ENCODE measurements at places on chromosomes 4 and X. TPM values are rescaled to one million over a fixed set of nuclear protein-coding genes. Genes with fewer than 3 reads are reported as not detected.

- no peak for DNase-seq
Observed at GRCh38 chr4:177718514-177718913, 276.3 kb upstream of the AGA start.

DNA sequence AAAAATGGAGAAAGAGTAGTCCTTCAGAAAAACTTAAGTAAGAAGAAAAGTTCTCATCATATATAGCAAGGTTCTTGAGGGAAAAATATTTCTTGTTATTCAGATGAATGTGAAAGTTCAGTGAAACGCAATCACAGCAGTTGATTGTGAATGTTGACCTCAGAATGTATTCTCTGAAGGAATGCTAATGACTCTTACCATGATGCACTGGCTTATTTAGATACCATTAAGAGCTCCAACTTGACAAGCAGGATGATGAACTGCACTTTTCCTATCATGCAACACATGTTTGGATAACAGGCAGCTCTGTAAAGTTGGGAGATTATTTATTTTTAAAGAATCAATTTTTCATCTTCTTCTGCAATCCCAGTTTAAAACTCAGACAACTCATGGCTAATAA lies 115.5 kb upstream of the MYOZ2 start:
- no peak for DNase-seq

GRCh38 chrX:17553469-17553868 lies 178.5 kb downstream of the NHS start:
- no peak for DNase-seq

- DNase-seq = no peak
Observed at GRCh38 chr4:170691168-170691567, 601.4 kb upstream of the AADAT start.

GRCh38 chr4:95038791-95039190 lies 281.0 kb downstream of the BMPR1B start:
- DNase-seq = no peak

DNA sequence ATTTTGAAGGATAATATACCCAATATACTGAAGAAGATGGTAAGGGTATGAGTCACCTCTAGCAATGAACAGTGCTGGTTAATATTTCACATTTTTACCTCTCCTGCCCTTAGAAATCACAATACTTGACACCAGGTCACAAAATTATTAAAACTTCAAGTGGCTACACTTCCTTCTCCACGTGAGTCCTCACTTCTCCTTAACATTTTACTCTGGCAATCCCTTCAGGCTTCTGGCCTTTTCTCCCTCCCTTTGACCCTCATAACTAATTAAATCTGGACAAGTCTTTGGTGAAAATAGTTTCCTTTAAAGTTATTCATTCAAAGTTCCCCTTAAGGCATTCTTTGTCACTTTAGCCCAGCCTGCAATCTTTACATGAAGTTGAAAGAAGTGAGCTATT lies 190.4 kb downstream of the UNC5C start:
- no peak for DNase-seq

- DNase-seq = no peak
Observed at GRCh38 chr4:102439812-102440211, 61.3 kb upstream of the NFKB1 start.

DNA sequence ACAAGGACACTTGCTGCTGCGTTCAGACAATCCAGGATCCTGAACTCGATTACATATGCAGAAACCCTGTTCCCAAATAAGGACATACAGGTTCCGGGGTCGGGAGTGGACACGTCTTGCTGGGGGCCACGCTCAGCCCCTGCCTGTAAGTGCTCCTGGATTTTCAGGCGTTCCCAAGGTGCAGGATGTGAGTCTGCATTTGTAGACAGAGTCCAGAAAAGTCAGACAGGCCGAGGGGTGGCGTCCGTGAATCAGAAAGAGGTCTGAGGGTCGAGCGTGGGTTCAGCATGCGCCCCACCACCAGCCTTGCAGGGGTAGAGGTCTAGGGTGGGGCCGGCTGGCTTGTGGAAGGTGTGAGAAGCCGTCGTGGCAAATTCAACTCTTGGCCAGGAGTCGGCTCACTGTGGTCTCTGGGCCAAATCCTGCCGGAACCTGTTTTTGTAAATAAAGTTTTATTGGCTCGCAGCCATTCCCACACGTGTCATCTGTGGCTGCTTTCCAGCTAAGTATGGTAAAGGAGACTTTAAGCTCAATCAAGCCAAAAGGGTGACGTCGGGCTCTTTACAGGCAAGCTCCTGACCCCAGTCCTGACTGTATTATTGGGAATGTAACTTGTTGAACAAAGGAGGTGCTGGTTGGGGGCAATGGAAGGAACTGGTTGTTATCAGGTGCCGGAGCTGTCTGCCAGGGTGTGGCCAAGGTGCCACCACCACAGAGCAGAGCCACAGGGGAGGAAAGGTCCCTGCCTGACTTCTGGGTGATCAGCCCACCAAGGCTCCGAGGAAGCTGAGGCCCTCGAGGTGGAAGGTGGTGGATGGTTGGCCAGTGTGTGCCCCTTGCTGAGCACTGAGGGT lies 7.4 kb downstream of the DOK7 start:
- DNase-seq = no peak

DNA sequence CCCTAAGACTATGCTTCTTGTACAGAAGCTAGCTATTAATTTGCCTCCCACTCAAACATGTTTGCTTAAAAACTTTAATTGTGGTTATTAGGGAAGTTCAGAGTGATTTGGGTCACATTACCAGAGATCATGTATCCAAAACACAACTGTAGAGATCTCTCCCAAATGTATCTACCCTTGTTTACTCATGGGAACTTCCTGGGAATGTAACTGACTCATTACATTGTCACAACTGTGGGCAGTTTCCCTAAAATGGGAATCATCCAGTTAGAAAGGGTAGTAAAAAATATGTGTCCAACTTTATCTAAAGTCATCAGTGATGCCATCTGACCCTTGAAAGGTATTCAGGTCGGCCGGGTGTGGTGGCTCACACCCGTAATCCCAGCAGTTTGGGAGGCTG lies 40.3 kb upstream of the GLRA3 start:
- no peak for DNase-seq

The AFM gene
- not detected for total RNA-seq

The POLR2B gene
- 117 TPM for total RNA-seq

The AADAT gene
- not detected for total RNA-seq
